Aorta (tissue), 5 donors: ENCODE measurements at places on chromosomes 7 and 10. TPM values are rescaled to one million over a fixed set of nuclear protein-coding genes. Genes with fewer than 3 reads are reported as not detected.

DNA sequence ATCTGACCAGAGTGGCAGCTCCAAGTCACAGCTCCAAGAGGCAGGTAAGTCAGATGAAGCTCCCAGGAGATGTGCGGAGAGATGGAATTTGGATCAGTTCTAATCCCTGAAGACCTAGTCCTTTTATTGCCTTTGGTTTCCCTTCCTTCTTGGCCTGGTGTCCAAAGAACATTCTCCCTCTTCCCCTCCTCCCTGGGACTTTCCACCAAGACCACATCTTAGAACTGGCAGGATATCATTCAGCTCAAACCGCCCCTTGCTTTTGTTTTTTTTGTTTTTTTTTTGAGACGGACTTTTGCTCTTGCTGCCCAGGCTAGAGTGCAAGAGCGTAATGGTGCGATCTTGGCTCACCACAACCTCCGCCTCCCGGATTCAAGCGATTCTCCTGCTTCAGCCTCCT lies 190.8 kb downstream of the GFRA1 start:
- DNase-seq = no peak

- DNase-seq = no peak
Measured at GRCh38 chr10:30977385-30977784, 54.3 kb downstream of the ZNF438 start.

- no peak for DNase-seq
Measured at GRCh38 chr10:21463436-21463835, 62.0 kb downstream of the SKIDA1 start.

Gene DDX50
- 32.0 TPM for total RNA-seq
